Bronchial epithelial cell (primary cell): ENCODE measurements at places on chromosomes 6 and 20.

- DNase-seq, result peak; percentile 15
Measured at GRCh38 chr6:25713824-25714223, 40.7 kb upstream of the SLC17A4 start.

DNA sequence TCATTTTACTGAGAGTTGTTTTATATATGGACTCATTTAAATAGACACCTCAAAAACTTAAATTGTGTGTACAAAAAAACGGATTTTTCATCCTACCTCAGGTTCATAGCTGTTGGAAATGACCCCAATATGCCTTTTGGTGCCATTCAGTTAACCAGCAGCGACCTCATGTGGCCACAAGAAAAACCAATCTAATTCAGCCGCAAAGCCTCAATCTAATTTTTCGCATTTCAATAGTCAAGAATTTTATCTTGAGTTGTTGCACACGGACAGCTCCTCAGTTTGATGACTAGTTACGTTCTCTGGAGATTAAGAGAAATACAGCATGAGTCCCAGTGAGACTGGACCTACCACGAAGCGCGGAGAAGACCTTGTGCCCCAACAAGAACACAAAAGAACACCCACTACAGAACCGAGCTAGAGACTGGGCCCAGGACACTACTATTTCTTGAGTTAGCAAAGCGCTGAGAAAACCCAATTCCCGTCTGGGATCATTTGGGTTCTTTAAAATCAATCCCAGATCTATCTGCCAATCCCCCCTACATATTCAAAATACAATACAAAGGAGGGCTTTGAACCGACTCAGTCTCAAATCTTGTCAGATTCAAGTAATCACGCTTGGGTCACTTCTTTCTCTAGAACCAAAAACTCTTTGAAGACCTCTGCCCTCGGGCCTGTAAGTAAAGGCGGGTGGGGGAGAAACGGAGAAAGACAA is 1.1 kb downstream of the TCP11 start:
- DNase-seq, result peak; percentile 58

DNA sequence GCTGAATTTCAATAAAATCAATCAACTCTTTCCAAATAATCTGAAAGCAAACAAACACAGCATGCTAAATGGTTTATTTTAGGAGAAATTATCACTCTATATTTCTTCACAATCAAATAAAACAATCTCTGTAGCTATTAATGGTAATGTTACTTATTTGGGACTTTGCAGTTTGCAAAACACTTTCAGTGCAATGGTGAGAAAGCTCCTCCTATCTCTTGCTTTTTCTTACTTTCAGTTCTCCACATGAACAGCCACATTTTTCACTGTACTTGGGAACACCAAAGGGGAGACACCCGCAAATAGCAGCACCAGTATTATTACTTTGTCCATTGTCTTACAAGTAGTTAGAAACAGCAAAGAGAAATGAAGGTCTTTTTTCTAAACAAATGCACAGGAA is 92.4 kb downstream of the DST start:
- no peak for DNase-seq

DNA sequence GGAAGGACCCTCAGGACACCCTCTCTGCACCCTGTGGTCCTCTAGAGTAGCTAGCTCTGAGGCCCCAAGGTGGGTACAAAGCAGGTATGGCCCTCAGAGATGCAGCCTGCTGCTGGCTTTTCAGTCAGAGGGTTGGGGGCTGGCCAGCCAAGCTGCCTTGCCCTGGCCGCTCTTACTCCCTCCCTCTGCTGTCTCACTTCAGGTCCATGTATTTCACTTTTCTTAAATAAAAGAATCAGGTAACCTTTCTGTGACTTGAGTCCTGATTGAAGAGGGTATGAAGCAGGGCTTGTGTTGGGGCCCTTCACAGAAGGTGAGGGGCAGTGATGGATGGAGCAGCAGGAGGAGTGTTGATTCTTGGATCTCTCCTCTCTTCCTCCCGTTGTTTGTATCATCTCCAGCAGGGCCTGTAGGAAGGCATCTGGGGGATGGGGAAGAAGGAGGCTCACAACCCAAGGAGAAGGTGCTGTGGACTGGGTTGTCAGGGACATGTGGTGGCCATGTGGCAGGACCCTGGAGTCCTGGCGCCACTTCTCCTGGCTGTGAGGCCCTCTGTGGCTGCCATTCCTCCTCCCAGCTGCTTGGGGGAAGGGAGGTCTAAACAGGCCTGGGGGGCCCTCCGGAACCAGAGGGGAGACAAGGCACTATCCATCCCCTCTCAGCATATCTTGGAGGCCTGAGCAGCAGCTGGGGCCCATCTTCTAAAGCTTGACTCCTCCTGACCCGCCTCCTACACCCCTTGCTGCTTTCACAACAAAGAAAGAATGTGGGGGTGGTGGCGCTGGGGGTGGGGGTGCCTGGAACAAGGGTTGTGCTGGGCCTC is 1.1 kb upstream of the PTK7 start:
- no peak for DNase-seq

DNA sequence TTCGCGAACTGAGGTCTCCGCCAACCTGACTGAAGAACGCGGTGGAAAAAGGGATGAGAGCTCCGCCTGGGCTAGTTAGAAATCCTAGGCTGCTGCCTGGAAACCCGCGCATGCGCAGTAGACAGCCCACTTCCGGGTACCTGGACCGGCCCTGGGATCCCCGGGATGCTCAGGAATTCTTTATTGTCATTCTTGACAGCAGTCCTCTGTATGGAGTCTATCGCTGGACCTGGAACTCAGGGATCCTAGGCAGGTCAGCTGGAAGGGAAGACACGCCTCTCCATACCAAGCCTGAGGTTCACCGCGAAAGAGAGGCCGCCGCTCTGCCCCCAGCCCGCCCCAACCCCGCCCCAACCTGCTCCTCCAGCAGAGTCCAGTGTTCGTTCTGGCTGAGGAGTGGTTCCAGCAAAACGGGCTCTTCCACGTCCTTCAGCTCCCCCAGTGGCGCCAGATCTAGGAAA is 1379.2 kb upstream of the DEFB115 start:
- peak; percentile 20 for DNase-seq

GRCh38 chr6:125944434-125944816 is 12.1 kb upstream of the HINT3 start:
- DNase-seq, result peak; percentile 82

DNA sequence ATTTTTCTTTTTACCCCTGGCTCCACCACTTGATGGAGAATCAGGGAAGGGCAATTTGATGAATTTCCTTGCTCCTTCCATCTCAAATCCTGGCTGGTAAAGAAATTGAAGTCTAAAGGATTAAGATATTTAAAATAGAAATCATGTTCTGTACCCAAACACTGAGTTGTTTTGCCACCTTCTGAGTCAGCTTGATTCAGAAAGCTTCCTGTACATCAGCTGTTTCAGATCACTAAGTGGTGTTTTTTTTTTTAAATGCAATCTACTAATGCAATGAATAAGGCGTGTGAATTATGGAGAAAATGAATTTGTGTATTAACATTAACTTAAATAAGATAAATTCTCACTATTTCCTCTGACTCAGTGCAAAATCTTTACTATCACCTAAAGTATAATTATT is 11.5 kb upstream of the POPDC3 start:
- DNase-seq, result peak; percentile 60

DNA sequence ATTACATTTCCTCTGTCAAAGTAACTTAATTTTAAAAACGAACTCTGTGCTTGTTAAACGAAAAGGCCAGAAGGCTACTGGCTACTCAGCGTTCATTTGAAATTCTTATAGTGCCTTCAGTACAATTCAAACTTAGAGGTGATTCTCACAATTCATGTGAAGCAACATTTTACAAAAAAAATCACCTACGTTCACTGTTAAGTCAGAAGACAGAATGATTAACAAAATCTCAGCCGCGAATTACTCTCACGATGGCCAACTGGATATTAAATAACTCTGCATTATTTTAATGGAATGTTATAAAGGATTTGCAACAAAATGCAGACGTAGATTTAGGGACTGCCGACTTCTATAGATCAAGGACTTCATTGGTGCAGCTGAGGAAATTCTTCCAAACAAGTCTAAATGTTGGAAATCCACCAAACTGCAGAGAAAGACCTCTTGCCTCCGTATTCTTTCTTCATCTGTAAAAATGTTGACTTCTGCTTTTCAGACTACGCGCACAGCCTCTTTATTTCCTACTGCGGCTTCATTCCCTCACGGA is 1.6 kb upstream of the QKI start:
- peak; percentile 21 for DNase-seq

DNA sequence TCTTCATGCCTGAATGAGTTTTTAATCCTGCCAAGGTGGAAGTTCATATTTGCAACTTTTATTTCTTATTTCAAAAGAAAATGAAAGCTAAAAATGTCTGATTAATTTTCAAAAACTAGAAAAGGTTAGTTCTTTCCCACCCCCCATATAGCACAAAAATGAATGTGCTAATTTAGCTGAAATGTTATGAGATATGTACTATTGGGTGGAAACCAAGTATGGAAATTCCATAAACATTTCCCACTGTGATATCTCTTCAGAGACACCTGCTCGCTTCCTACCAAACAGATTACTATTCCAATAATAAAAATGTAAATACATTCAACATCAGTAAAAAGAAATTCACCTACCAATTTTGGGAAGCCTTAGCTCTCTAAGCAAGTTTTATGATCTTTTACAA is 678.6 kb upstream of the ID4 start:
- DNase-seq, result no peak

DNA sequence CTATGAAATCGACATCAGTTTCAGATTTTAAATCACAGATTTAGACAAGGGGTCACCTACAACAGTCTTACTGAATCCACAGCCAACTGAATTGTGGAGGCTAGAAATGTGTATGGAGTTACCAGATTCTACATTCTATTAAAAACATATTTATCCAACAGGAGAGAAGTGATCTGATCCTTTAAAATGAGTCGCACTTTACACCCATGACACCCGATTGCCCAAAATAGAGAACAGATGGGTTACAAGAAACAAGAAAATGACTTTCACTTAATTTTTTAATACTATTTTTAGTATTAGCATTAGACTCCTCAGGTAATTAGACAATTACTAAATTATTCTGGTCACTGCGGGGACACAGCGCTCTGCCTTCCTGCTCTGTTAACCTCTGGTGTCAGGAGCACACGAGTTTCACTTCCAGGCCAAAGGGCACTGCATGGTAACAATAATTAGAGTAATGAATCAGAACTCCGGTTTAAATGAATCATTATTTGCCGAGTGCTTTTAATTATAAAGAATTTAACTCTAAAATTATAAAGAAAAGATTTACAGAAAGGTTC is 108.6 kb downstream of the ATP9A start:
- no peak for DNase-seq

- no peak for DNase-seq
Measured at GRCh38 chr20:47603260-47603659, 101.6 kb downstream of the NCOA3 start.

DNA sequence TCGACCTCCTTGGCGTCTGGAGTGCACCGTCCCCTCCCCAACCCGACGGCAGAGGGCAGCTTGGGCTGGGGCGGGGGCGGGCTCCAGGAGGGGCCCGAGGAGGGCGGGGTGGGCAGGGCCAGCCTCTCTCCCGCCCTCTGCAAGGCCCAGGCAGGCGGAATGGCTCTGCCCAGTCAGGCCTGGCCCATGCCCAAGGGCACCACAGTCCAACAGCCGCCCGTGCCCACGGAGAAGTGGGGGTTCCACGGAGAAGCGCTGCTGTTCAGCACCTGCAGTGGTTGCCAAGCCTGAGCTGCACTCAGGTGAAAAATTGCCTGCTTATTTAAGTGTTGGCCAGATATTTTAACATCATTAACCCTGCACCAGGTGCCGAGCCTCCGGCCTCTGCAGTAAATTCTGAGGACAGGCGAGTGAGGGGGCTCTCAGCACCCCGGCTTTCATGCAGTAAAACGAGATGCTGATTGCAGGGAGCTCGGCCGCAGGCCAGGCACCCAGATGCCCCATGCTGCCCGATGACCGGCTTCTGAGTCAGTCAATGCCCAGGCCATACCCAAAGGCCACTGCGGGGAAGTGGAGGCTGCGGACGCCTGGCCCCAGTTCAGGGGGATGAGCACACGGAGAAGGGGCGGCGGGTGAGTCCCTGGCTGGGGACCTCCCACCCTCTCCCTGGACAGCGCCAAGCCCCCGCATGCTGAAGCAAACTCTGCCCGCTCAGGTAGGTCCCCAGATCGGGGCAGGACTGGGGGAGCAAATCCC is at the start of gene SRMS:
Gene SRMS, minus strand, starts transcription at position 25 of the 756 bp plus-strand sequence. CDS start 286 bp downstream, outside the sequence.
- DNase-seq, result no peak

GRCh38 chr6:125546841-125547251 is 202.6 kb upstream of the HEY2 start:
- no peak for DNase-seq

- no peak for DNase-seq
Measured at GRCh38 chr6:169864148-169865020, 113.0 kb downstream of the ERMARD start.
